Omental fat pad (tissue), 4 donors: ENCODE measurements at places on chromosomes 6 and 20. TPM values are rescaled to one million over a fixed set of nuclear protein-coding genes. Genes with fewer than 3 reads are reported as not detected.

Gene OLIG3
- total RNA-seq, result not detected

Gene ZBTB12
- 1.3 TPM for total RNA-seq

DNA sequence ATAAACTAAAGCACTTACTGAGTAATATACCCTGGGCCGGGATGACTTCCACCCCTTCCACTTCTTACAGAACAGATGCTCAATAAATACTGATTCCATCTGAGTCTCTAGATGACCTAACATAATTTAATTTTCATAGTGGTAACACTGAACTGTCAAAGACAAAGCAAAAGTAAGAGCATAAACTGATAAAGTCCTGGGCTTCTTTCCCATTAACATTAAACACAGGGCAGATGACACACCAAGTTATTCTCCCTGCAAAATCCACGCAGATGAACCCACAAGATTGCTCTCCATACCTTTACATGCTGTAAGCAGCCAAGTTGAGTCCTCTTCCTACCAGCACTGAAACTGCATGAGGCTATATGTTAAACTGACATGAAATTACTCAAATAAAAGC is 27.1 kb downstream of the AGPAT4 start:
- DNase-seq, result no peak

DNA sequence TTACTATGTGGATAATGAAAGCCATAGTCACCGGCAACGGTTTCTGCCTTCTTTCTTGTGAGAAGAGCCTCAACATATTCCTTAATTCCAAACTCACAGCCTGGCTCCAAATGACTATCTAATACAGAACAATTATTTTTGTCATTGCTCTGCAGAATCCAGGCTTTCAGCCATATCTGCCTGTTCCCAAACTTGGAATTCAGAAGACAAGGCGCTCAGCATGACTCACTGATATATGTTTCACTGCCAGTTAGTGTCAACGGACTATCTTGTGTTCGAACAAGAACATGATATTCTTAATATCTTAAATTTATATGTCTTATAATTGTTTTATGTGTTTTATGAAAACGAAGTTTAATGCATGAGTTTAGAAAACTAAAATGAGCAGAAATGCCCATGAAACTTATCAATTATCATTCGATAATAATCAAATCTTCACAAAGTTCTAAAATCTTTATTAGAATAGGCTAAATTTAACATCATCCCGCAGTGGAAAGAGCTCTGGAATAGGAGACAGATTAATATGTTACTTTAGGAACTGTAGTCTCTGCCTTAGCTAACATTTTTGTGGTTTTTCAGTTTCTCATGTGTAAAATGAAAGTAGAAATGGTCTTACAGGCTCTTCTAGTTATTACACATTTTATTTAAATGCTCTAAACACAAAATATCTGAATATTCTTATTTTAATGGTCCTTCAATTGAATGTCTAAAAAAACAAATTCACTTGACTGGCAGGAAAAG is 669.3 kb upstream of the GJE1 start:
- DNase-seq, result no peak

GRCh38 chr6:98929498-98930060 is 18.2 kb downstream of the FBXL4 start:
- no peak for DNase-seq

GRCh38 chr6:22026164-22026678 is 270.6 kb downstream of the PRL start:
- no peak for DNase-seq

DNA sequence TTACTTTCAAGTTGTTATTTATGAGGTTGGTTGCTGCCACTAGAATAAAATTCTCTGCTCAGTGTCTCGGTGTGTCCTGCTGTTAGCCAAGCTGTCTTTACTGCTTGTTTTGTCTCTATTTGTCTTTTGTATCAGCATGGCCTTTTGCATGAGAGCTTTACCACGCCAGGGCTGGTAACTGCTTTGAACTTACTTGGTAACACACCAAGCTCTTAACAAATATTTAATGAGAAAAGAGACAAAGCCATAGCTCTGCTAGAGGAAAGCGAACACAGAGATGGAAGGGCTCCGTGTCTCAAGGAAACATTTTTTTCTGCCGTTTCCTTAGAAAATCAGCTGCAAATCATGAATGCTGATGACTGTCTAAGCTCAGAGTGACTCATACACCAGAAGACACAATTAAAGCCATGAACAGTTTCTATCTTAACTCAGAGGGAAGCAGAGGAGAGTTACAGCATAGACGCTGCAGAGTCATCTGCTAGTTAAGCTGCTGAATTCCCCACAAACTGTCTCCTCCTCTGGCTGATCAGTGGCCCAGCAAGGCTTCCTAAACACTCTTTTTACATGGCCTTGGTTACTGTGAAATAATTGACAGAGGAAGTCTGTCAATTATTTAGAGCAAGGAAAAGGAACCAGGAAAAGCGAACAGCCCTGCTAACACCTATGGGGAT is 44.8 kb downstream of the AGPAT4 start:
- DNase-seq, result no peak

DNA sequence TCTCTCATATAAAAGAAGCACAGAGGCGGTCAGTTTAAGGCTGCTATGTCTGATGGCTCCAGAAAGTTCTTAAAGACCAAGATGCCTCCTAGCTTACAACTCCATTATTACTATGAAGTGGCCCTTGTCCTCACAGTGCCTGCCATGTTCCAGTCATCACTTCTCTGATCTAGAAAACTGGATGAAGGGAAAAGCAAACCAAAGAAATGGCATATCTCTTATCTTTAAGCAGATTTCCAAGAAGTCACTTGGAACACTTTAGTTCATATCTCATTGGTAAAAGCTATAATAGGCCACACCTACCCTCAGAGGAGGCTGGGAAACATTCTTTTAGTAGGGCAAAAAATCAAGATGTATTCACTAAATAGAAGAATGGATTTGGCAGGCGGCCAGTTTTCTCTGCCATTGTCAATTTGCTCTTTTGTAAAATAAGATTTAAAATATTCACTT is 289.6 kb downstream of the TBC1D7 start:
- no peak for DNase-seq
